ENCODE measurements at places on chromosomes 12 and 14.

DNA sequence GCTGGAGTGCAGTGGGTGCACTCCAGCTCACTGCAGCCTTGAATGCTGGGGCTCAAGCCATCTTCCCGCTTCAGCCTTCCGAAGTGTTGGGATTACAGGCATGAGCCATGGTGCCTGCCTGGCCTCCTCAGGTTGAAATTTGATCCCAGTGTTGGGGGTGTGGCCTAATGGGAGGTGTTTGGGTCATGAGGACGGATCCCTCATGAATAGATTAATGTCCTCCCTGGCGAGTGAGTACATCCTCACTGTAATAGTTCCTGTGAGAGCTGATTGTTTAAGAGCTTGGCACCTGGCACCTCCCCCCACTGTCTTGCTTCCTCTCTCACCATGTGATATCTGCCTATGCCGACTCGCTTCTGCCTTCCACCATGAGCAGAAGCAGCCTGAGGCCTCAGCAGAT, 84.7 kb downstream of the TSPAN9 start:
- DNase-seq = no peak

DNA sequence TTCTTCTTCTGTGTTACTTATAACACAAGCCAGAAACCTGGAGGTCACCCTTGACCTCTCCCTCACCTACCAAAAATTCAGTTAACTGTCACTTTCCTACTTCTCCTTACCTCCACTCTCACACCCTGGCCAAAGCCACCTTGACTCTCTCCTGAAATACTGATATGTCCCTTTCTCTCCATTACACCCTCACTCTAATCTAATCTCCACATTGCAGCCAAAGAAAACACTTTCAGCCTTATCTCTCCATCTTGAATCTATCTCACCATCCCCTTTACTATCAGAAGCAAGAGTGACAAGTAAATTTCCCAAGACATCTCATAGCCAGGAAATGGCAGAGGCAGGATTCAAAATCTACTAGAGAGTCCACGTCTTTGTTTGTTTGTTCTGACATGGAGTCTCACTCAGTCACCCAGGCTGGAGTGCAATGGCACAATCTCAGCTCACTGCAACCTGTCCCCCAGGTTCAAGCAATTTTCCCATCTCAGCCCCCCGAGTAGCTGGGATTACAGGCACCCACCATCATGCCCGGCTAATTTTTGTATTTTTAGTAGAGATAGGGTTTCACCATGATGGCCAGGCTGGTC, 28.0 kb upstream of the USP15 start:
- DNase-seq = no peak

GRCh38 chr12:11812586-11813437, 163.3 kb downstream of the ETV6 start:
- DNase-seq = no peak

DNA sequence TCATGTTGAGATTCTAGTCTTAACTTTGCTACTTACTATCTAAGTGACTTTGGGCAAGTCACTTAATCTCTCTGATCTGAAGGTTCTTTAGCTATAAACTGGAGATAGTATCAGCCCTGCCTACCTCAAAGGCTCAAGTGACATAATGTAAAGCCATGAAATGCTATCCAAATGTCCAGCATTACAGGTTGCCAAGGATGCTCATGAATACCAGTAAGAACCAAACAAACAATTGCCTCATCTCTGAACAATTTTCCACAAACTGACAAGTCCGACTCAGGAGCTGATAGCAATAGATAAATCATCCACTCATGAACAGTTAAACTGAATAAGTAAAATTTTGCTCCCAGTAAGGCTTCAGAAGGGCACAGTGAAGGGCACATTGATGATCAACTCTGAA, 51.5 kb downstream of the LMNTD1 start:
- DNase-seq = no peak

DNA sequence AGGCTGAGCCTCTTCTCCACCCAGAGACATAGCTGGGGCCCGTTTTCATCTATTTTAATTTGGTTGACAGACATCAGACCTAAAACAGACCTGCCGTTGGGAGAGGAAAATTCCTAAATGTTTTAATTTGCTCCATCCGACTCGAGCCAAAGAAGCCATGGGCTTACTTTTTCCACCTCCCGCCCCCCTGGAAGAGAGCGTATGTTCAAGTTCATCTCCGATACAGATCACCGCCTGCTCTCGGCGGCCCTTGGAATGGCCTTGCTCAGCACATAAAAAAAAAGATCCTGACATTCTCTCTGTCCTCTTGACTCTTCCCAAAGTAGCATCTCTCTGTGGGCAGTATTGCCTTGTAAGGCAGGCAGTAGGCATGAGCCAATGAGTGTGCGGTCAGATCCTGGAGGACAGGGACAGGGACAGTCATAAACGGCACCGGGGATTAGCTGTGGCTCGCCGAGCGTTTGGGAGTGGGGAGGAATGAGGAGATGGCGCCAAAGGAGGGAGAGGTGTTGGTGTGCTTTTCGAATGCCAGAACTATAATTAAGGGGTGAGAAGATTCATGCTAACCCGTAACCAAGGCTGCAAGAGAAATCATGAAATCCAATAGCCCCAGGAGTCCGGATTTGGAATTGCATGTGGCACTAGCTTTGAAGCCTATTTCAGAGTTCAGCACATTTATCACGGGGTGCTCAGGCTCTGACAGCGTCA, 47.9 kb upstream of the MEG3 start:
- DNase-seq = no peak

DNA sequence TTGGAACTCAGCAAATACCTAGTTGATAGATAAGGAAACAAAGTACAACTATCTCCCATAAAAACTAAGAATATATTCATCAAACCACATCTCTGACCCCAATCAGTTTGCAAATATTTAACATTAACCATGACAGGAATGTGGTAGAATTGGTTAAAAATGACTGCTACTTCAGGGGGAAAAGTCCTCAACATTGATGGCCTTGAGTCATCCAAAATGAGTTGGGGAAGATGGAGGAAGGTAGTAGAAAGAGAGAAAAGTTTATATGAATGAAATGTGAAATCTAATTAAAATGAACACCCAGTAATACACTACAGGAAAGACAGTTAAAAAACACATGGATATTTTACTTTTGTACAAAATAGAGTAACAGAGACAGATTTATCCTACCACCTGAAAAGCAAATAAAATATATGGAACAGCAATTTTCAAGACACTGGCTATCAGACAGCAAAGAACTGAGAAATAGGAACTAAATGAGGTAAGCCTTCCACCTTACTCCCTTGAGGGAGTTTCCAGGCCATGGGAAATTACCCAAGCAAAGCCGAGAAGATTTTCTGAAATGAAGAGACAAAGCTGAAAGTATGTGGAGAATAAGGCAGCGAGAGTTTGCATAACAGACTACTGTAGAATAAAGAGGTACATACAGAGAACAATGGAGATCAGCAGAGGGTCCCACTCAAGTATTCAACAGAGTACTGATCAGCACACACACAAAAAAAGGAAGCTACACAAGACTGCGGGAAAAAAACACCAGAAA, 49.6 kb downstream of the TC2N start:
- no peak for DNase-seq

DNA sequence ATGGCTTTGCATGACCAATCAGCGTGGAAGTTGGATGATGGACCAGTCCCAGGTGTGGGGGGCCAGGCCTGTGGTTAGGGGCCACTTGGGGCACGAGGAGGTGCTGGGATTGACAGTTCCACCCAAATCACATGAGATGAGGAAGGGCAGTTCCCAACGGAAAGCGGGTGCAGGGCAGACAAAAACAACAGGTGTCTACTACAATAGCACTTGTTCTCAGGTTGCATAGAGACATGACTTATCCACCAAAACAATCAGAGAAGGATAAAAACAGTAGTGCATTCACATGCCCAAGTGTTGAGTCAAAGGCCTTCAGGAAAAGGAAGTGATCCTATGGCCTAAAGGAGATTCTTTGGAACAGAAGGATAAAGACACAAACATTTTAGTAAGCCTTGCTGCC, 14.6 kb upstream of the EIF2B2 start:
- no peak for DNase-seq

DNA sequence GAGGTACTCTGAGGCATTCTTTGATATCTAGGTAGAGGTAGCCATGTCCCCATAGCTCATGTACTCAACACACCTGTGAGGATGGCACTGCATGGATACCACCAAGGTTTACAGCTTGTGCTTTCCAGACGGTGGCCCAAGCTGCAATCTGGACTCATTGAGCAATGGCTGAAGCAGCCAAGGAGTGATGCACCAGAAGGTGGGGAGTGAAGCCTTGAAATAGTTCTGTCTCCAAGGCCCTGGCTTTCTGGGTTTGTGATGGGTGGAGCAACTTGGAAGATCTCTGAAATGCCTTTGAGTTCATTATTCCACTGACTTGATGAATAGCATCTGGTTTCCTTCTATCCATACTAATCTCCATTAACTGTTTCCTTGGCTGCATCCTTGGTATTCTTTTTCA, 290.0 kb upstream of the NOVA1 start:
- DNase-seq = no peak

DNA sequence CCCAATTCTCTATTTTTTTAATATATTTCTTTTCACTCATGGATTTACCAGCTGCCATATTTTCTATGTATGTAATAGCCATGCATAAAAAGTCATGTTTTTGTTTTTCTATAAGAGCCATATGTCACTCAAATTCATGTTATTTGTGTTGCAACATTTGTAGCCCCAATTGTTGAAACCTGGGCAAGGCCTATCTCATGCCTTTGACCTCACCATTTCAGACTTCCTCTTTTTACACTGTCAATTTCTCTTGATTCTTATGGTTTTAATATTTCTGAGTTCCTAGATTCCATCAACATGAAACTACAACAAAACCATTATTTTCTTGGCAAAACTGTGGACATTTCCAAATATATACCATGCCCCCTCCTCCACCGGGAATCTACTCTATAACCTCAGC, 647.5 kb downstream of the C12orf50 start:
- no peak for DNase-seq
